ENCODE measurements at places on chromosomes 3 and 15.

GRCh38 chr3:185813691-185814215 lies 11.1 kb downstream of the IGF2BP2 start:
- DNase-seq, result no peak

- no peak for DNase-seq
These were observed 28.1 kb downstream of the ERICH6 start for GRCh38 chr3:150675587-150675986.

GRCh38 chr3:1727242-1727641 lies 371.4 kb upstream of the CNTN4 start:
- DNase-seq, result no peak

GRCh38 chr3:49871531-49872153 lies 1.9 kb upstream of the CAMKV start:
- DNase-seq, result no peak

- DNase-seq, result peak; percentile 54
These were observed 1.5 kb downstream of the MSL2 start for GRCh38 chr3:136194409-136195257.

DNA sequence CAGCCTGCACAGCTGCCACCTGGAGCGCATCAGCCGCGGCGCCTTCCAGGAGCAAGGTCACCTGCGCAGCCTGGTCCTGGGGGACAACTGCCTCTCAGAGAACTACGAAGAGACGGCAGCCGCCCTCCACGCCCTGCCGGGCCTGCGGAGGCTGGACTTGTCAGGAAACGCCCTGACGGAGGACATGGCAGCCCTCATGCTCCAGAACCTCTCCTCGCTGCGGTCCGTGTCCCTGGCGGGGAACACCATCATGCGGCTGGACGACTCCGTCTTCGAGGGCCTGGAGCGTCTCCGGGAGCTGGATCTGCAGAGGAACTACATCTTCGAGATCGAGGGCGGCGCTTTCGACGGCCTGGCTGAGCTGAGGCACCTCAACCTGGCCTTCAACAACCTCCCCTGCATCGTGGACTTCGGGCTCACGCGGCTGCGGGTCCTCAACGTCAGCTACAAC lies 20.4 kb downstream of the NRROS start:
- no peak for DNase-seq

GRCh38 chr15:63029676-63030075 lies 12.9 kb upstream of the TPM1 start:
- no peak for DNase-seq

- DNase-seq, result no peak
These were observed 292.8 kb upstream of the ZNF717 start for GRCh38 chr3:76078101-76078500.

GRCh38 chr3:48016301-48016973 lies at the start of gene MAP4:
Gene MAP4, minus strand, starts transcription at chr3:48016416. Its CDS starts 17,556 bp downstream, at chr3:47998860.
- no peak for DNase-seq

GRCh38 chr3:159846255-159846654 lies 142.4 kb upstream of the IL12A start:
- no peak for DNase-seq

DNA sequence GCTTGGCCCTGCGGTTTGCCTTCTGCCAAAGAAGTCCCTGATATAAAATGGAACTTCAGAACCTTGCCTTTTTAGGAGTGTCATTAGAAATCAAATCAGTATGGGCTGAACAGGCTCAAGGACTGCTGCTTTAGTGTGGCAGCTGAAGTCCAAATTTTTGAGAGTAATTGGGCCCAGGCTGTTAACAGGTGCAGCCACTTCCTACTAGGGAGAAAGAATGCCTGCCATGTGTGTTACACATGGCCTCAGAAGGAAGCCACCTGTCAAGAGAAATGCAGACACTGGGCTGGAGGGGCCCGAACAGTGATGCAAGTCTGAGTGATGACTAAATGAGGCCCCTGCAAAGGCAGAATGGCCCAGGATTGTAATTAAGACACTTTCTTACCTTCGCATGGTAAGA lies 786.7 kb upstream of the CFAP20DC start:
- DNase-seq, result no peak

GRCh38 chr3:88589138-88589537 lies 439.4 kb downstream of the C3orf38 start:
- DNase-seq, result no peak

GRCh38 chr3:159232966-159233365 lies 431.1 kb downstream of the MFSD1 start:
- no peak for DNase-seq

DNA sequence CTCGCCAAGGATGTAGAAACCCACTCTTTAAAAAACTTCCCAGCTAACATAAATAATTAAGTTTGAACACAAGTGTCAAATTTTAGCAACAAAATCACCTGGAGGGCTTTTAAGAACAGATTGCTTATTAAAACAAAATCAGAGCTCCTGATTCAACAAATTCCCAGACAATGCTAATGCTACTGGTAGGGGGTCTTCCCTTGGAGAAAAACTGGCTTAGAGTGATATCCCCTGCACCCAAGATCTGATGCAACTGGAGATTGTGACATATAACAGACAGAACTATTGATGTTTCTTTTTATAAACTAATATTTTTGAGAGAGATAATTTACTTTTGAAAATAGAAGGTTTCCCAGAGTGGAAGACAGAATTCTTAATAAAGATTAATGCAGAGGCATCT lies 19.9 kb downstream of the IGSF10 start:
- no peak for DNase-seq

- no peak for DNase-seq
These were observed 7.0 kb upstream of the USP4 start for GRCh38 chr3:49346797-49347251.

DNA sequence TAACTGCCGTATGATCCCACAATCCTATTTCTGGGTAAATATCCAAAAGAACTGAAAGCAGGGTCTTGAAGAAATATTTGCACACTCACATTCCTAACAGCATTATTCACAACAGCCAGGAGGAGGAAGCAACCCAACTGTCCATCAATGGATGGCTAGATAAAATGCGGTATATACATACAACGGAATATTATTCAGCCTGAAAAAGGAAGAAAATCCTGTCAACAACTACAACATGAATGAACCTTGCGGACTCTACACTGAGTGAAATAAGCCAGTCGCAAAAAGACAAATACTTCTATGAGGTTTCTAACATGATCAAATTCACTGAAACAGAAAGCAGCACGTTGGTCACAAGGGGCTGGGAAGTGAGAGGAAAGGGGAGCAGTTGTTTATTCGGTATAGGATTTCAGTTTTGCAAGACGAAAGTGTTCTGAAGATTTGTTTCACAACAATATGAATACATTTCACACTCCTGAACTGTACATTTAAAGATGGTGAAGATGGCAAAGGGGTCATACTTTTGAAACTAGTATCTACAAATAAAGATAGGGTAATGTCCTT lies 6.2 kb downstream of the DLG1 start:
- no peak for DNase-seq

DNA sequence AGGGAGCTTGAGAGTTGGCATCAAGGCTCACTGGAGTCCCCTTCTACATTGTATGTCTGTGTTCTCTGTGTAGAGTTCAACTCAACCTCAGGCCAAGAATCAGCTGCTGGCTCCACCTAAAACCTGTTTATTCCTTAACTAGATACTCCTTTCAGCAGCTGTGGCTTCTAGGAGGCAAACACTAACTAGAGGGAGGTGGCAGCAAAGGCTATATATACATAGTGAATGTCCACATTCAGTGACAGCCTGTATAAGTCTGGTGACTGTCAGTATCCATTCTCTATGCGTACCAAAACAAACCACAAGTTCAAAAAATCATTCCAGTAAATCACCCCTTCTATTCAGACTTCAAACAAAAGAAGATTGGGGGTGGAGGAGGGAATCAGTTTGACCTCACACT lies 184.3 kb downstream of the CDIN1 start:
- DNase-seq, result no peak

GRCh38 chr3:71064291-71064955 lies 519.1 kb downstream of the FOXP1 start:
- peak; percentile 40 for DNase-seq

GRCh38 chr3:74614107-74614967 lies at the start of gene CNTN3:
Gene CNTN3, minus strand, starts transcription at chr3:74614659. Its CDS starts 93,547 bp downstream, at chr3:74521112.
- DNase-seq, result peak; percentile 14

GRCh38 chr15:73956743-73957135 lies 30.5 kb downstream of the LOXL1 start:
- no peak for DNase-seq

DNA sequence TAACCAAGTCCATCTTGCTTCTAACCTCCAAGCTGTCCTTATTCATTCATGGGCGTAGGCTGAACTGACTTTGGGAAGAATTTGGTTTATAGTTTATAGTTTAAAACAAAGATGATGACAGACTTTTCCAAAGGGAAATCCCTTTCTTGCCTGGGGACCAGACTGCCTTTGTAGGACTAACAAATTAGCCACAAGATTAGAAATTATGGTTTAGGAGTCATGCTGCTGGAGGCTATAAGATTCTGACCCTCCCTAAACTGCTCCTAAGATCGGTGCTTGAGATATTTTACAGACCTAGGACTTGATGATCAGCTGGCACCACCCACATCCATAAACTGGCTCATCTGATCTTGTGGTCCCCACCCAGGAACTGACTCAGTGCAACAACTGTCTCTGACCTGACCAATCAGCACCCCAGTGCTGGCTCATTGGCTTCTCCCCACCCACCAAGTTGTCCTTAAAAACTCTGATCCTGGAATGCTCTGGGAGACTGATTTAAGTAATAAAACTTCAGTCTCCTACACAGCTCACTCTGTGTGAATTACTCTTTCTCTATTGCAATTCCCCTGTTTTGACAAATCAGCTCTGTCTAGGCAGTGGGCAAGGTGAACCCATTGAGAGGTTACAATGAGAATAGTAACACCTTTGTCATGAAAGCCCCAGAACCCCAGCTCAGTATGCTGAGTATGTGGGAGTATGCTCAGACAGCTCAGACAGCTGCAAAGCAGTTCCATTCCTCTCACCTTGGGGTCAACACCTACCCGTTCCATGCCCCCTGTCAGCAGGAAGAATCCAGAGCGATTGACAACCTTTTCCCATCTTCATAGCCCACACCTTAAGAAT lies 51.6 kb upstream of the C15orf39 start:
- no peak for DNase-seq

DNA sequence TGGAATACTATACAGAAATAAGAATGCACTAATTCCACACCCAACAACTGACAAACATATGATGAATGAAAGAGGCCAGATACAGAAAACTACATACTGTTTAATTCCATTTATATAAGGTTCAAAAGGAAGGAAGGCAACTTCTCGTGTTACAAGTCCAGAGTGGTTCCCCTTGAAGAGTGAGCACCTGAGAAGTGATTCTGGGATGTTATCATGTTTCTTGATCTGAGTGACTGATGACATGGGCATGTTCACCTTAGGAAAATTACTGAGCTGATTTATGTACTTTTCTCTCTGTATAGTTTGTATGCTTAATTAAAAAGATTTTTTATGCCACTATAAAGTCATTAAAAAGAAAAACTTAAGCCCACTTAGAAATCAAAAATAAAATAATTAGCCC lies 13.6 kb downstream of the CCDC12 start:
- no peak for DNase-seq

DNA sequence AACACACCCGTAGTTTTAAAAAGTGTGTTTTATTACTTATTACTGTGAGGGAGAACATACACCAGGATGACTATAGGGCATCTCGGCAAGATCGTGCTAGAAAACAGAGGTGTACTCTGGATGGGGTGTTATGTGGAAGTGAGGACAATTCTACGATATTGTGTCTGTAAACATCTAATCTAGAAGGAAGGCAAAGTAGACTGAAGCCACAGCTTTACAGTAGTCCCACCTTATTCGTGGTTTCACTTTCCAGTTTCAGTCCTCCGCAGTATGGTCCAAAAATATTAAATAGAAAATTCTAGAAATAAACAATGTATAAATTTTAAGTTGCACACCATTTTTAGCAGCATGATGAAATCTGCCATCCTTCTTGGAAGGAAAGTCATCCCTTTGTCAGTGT lies 277.9 kb downstream of the UNC13C start:
- no peak for DNase-seq

GRCh38 chr3:185796431-185797107 lies 28.3 kb downstream of the IGF2BP2 start:
- DNase-seq, result no peak

All from NCI-H1092 treated with DMSO at 0.1 percent for 48 hours (cell line).